Activated CD4-positive, alpha-beta T cell treated with anti-CD3 and anti-CD28 coated beads, Interleukin-10, Interleukin-2, amounts not matched to agents 100 ng/mL and 50 ng/mL, durations not matched to agents 16 hours and 8 hours (primary cell): ENCODE measurements at places on chromosomes 3 and 15.
A peak's percentile ranks its signal among the peaks of the same experiment; 100 is the strongest.

DNA sequence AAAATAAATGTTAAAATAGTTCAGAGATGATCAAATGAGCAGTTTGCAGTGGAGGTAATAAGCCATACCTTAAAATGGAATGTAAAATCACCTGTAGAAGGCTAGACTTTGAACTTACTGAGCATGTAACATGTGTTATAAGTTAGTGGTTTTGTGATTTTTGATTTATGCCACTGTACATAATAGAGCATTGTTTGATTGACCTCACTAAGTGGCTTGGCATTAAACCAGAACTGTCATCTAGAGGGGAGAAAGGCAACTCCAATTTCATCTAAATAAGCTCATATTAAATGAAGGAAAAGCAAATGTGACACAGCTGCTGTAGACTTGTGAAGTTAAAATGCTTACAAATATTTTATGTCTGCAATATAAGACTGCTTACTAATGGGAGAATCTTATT is 387.9 kb downstream of the ZIC1 start:
- DNase-seq: no peak

DNA sequence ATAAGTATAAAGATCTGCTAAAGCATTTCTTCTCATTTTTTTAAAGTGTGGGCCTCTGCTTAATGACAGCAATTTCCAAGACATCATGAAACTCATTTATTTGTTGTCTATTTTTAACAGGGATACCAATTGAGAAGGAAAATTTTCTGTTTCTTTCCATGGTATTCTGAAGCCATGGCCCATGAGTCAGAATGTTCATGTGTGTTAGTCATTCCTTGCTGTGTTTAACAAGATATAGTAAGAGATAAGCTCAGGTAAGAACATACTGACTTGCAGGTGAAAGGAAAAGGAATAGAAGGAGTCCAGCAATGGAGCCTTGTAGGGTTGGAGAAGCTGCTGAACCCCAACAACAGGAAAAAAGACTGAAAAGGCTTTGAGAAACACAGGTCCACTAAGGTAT is 17.0 kb upstream of the ARID3B start:
- no peak for DNase-seq

GRCh38 chr3:15287565-15288330 is 44.6 kb downstream of the SH3BP5 start:
- DNase-seq: no peak

DNA sequence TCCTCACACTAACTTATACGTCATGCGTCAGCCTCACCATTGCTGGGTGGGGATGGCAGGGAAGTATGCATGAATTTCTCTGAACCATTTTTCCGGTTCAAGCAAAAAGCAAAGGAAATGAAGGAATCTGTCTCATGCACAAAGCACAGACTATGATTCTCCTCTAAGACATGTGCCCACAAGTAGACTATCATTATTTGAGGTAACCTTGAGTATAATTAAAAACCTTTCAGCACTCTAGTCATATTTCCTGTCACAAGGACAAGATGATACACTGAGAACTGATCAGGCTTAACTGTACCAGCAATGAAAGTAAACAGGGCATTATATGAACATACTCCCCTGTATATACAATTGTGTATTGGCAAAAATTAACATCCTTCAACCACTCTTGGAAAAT is 56.7 kb upstream of the TSC22D2 start:
- DNase-seq: no peak

GRCh38 chr3:69770976-69771634 is 31.8 kb downstream of the MITF start:
- no peak for DNase-seq

GRCh38 chr3:54358969-54359694 is 236.8 kb downstream of the CACNA2D3 start:
- DNase-seq: no peak

DNA sequence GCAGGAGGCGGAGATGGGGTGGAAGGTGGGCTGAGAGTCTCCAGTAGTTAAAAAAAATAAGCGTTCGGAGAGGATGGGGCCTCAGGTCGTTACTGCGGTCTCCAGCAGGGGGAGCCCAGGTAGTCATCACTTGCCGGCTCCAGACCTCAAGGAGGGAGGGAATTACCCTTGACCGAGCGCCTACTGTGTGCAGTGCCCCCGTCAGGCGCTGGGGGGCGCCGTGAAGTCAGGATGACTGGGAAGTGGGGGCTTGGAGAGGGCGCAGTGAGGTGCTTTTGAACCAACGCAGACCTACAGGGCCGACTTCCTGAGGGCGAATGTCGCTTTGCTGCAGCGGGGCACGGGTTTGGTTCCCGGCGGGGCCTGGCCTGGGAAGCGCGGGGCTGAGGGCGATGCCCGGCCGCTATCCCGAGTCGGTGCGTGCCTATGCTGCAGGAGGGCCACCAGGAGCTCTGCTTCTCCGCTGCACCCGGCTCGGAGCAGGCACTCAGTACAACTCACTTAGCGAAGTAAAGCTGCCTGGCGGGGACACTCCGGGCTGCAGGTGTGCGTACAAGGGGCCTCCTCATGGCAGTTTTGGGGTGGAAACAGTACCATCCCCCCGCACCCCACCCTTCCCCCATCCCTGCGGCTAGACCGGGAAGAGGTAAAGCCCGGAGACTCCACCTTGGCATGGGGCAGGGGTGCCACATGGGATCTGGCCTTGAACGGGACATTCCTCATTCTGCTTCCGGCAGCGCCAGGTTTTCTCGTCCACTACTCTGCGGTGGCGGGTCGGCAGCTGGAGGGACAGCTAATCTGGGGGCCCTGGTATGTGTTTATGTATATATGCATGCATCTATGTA is 79.8 kb downstream of the RHCG start:
- DNase-seq: peak; percentile 90

DNA sequence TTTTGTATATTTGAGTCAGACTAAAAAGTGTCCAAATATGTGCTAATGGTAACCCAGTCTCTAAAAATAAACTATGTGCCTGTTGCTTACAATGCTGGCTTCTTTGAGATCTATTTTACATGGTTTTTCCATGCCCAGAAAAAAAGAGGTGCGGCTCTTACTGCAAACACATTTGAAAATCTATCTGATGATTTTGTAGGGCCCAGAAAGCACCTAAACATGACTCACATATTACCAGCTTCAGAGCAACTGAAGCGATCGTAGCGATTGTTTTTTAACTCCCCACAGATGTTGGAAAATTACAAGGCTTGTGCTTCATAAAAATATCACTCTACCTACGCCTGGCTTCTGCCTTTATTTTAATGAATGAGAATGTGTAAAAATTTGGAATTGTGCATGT is 53.5 kb downstream of the SUCNR1 start:
- no peak for DNase-seq
